Fibroblast of pulmonary artery (primary cell): ENCODE measurements at places on chromosomes 7 and 10.

DNA sequence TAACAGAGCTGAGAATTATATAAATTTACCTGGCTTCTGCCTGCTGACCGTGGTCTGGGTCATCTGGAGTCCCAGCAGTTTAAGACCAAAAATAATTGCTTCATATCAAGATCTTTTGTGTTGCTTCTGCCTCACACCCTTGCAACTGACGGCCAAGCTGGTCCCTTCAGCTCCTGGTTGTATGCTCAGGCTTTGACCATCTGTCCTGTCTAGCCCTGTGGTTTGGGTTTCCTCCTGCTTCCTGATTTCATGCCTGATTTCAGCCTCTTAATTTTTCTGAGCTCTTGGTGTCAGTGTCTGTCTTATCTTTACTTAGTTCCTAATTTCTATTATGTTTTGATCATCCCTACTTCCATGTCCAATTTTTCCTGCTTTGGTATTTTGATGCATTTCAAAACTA lies 87.9 kb upstream of the PLXDC2 start:
- DNase-seq = no peak

DNA sequence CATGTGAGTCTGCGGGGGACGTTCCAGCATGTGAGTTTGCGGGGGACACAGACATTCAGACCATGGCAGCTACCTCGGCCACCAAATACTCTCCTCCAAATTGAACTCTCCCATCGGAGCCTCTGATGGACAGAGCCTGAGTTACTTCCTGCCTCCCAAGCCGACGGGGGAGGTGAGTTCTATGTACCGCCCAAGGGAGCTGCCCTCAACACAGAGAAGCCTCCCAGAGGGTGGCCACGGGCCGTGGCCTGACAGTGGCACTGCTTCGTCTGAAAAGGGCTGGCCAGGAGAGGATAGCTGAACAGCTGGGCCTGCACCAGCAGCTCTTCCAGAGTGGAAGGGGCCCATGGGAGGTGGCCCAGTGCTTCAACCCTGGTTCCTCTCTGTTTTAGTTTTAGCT lies 274.5 kb upstream of the PPP2R2D start:
- DNase-seq = no peak

DNA sequence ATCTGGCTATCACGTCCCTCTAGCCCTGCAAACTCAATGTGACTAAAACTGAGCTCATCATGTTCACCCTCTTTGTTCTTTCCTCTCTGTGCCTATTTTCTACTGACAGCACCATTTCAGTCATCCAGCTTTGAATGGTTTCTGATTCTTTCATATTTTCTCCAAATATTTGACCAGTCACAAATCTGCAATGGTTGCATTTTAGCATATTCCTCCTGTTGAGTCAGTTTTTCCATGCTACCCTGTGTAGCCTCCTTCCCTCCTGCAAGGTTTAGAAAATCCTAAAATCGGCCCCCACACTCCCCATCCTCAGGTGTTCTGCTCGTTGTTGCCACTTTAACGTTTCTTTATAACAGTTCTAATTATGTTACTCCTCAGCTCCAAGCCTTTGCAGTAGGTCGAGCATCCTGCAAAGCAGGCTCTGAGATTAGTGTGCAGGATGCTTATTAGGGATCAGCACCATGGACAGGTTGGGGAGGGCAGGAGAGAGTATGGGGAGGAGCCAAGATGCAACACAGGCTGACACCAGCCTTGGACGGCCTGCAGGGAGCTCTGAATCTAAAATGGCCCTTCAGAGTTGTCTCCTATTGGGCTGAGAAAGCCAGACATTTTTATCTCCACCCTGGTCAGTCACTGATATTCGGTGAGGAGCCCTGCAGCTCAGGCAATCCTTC lies 531.0 kb upstream of the COBL start:
- DNase-seq = no peak

GRCh38 chr7:135234727-135235126 lies 1.1 kb downstream of the STRA8 start:
- no peak for DNase-seq
